ENCODE measurements at places on chromosomes 5 and 9. TPM values are rescaled to one million over a fixed set of nuclear protein-coding genes. Genes with fewer than 3 reads are reported as not detected.

- H3K27ac ChIP-seq = no peak overlapping the region
- no peak overlapping the region for H3K4me3 ChIP-seq
- no peaks in the 10 kb centered on the region for H3K27me3 ChIP-seq
- no peaks in the 10 kb centered on the region for H3K4me1 ChIP-seq
Measured at GRCh38 chr5:53825926-53826325, 265.5 kb downstream of the NDUFS4 start.

GRCh38 chr5:32628049-32628844, 42.9 kb downstream of the SUB1 start:
- no peaks in the 10 kb centered on the region for H3K27me3 ChIP-seq
- DNase-seq = no peak
- H3K36me3 ChIP-seq = no peaks in the 10 kb centered on the region
- H3K27ac ChIP-seq = no peak overlapping the region
- H3K4me3 ChIP-seq = no peak overlapping the region
- peaks cover 19% of the 10 kb centered on the region for H3K4me1 ChIP-seq

DNA sequence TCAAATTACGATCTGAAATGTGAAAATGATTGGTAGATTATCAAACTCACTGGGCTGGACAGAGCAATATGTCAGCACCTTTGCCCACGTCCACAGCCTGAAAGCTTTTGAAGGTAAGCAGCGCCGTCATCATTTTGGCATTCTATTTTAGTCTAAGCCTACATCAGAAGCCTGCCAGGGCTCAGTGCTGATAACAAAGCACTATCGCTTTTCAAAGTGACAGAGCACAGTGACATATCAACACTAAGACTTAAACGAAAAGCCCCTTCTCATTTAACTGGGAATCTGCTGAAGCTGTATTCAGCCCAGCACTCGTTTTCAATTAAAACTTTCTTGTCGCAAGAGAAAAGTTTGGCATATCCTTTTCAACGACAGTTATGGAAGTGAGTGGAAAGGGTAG, 1076.3 kb downstream of the PTPRD start:
- H3K4me3 ChIP-seq = no peak overlapping the region
- H3K27ac ChIP-seq = no peak overlapping the region
- no peaks in the 10 kb centered on the region for H3K4me1 ChIP-seq
- H3K36me3 ChIP-seq = no peaks in the 10 kb centered on the region
- no peak for DNase-seq

- DNase-seq = no peak
- peaks cover 11% of the 10 kb centered on the region for H3K4me1 ChIP-seq
- H3K27me3 ChIP-seq = peaks cover 1% of the 10 kb centered on the region
Measured at GRCh38 chr9:31542384-31543055, 841.9 kb upstream of the ACO1 start.

DNA sequence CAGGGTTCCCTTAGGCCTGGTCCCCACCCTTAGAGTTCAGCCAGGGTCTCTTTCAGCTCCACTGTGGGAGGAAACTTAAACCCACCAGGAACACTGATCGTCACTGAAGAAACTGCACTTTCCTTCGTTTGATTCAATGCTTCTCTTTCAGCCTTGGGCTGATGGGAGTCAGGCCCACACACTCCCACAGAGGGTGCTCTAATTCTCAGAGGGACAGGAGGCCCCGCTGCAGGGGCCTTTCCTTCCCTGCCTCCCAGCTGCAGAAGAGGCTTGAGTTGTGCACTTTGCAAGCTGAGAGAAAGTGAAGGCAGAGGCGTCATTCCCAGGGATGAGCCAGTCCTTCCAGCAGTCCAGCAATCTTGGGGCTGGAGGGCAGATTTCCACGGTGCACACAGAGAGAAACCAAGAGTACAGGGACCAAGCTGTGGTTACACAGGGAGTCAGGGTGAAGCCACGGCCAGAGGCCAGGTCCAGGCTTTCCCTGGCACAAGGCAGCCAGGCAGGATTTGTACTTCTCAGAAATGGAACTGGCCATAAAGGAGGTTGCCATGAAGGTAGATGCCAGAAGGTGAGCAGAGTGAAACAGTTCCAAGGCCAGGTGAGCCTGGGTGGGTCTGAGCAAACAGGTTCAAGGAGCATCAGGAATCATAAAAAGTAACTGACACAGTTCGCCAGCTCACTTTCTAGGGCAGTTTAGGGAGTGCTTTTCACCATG, 10.4 kb upstream of the GLIPR2 start:
- no peak overlapping the region for H3K4me3 ChIP-seq
- H3K27ac ChIP-seq = no peak overlapping the region
- no peaks in the 10 kb centered on the region for H3K4me1 ChIP-seq
- H3K27me3 ChIP-seq = no peaks in the 10 kb centered on the region
- H3K36me3 ChIP-seq = peaks cover 23% of the 10 kb centered on the region

Gene CDKN2B-AS1
- total RNA-seq = 3.2 TPM

Gene CER1
- not detected for total RNA-seq

Gene ADGRD2
- not detected for total RNA-seq

Gene SPRY4
- total RNA-seq = 8.3 TPM

Gene LRSAM1
- 29.3 TPM for total RNA-seq

Gene CEP72
- total RNA-seq = 3.3 TPM

Gene SPINK13
- not detected for total RNA-seq

Gene MLANA
- not detected for total RNA-seq

Gene NME5
- total RNA-seq = 2.0 TPM

Gene CSF2
- not detected for total RNA-seq
